Bronchus fibroblast of lung (primary cell): ENCODE measurements at places on chromosomes 5 and 9. TPM values are rescaled to one million over a fixed set of nuclear protein-coding genes. Genes with fewer than 3 reads are reported as not detected.

PCDHGB7 gene
- 6.1 and 7.2 TPM in 2 replicates for total RNA-seq

SAXO1 gene
- total RNA-seq: not detected in 2 replicates

TMEM171 gene
- total RNA-seq: 2.2 and 3.0 TPM in 2 replicates

DNAJC25 gene
- total RNA-seq: 6.2 and 7.7 TPM in 2 replicates

BHMT2 gene
- total RNA-seq: 1.3 and 2.2 TPM in 2 replicates

STC2 gene
- 78.9 and 86.2 TPM in 2 replicates for total RNA-seq

PRLR gene
- 0.30 and 0.84 TPM in 2 replicates for total RNA-seq

FOXD4L3 gene
- total RNA-seq: not detected in 2 replicates

FBXO4 gene
- total RNA-seq: 9.7 and 12.3 TPM in 2 replicates

CLTA gene
- total RNA-seq: 260 and 303 TPM in 2 replicates

ELOVL7 gene
- 0.34 TPM in 1 of 2 replicates, not detected in the other for total RNA-seq

FBP2 gene
- not detected in 2 replicates for total RNA-seq

TTLL11 gene
- total RNA-seq: 3.7 TPM in 2 replicates

IFNB1 gene
- not detected in 2 replicates for total RNA-seq

C9orf152 gene
- total RNA-seq: not detected in 2 replicates

MELK gene
- 45.6 and 54.8 TPM in 2 replicates for total RNA-seq

PCDHGA1 gene
- total RNA-seq: under 0.01 and 0.15 TPM in 2 replicates

TARS1 gene
- total RNA-seq: 178 and 194 TPM in 2 replicates

C8G gene
- not detected in 2 replicates for total RNA-seq

GLRA1 gene
- total RNA-seq: not detected in 2 replicates
